ENCODE measurements at places on chromosomes 1 and 21. TPM values are rescaled to one million over a fixed set of nuclear protein-coding genes. Genes with fewer than 3 reads are reported as not detected.

The B4GALT3 gene
- 36.9 TPM for total RNA-seq

GRCh38 chr1:51928896-51929295 is 50.4 kb upstream of the NRDC start:
- no peaks in the 10 kb centered on the region for H3K27me3 ChIP-seq
- no peak overlapping the region for H3K4me3 ChIP-seq
- H3K27ac ChIP-seq = no peak overlapping the region
- H3K4me1 ChIP-seq = no peaks in the 10 kb centered on the region
- no peaks in the 10 kb centered on the region for H3K36me3 ChIP-seq

GRCh38 chr1:206003854-206004800 is 932 bp upstream of the RAB7B start:
- no peak for DNase-seq
- H3K36me3 ChIP-seq = no peaks in the 10 kb centered on the region
- H3K27me3 ChIP-seq = no peaks in the 10 kb centered on the region
- H3K4me3 ChIP-seq = no peak overlapping the region

DNA sequence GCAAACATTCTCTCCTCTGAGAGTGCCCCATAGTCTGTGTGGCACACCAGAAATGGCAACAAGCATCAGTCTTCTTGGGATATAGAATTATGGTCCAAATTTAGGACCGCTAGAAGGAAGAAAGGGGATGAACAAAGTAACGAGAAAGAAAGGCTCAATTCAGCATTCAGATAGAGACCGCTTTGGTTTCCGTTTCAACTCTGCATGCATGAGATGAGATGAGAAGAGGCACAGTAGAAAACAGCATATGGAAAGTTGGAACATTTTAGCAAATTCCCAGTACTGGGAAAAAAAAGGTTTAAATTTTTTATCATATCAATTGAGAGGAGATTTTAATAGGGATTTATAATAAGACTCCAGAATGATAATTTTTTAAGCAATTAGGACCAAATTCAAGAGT is 595.5 kb upstream of the CHRM3 start:
- DNase-seq = no peak
- H3K27ac ChIP-seq = no peak overlapping the region
- no peaks in the 10 kb centered on the region for H3K4me1 ChIP-seq
- no peaks in the 10 kb centered on the region for H3K36me3 ChIP-seq

Data from cardiac muscle cell (in vitro differentiated cells and primary cell).